ENCODE measurements at places on chromosomes 12 and 14. TPM values are rescaled to one million over a fixed set of nuclear protein-coding genes. Genes with fewer than 3 reads are reported as not detected.

GRCh38 chr12:26431211-26431610 lies 235.8 kb downstream of the SSPN start:
- no peak overlapping the region for H3K4me3 ChIP-seq
- peaks cover 4% of the 10 kb centered on the region for H3K4me1 ChIP-seq
- H3K27me3 ChIP-seq: no peaks in the 10 kb centered on the region
- H3K27ac ChIP-seq: no peak overlapping the region
- H3K36me3 ChIP-seq: no peaks in the 10 kb centered on the region
- no peak for DNase-seq

- H3K36me3 ChIP-seq: no peaks in the 10 kb centered on the region
- no peaks in the 10 kb centered on the region for H3K27me3 ChIP-seq
- no peaks in the 10 kb centered on the region for H3K4me1 ChIP-seq
- H3K4me3 ChIP-seq: no peak overlapping the region
- H3K27ac ChIP-seq: no peak overlapping the region
Measured at GRCh38 chr14:51396222-51396815, 156.3 kb downstream of the TMX1 start.

DNA sequence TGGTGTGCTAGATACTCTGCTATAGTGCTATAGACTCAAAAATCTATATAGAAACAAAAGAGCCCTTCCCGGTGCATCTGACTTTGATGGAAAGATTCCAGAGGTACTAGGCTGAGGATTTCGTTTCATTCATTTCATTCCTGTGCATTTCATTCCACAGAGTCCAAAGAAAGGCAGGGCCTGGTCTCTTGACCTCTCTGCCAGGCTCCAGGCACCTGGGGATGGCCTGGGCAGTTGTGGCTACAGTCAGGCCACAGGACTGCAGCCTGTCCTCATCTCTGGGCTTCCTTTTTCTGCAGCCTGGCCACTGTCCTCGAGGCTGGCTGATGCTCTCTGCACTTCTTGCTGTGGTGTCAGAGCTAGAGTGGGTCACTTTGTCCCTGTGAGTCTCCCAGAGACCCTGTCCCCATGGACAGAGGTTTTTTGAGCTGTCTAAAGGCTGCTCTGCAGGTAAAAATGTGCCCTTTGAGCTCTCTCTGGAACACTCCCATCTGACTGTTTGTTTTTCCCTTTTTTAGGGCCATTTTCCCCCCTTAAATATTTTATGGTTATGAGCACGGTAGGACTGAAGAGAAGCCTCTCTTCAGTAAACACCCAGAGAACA lies 3.2 kb upstream of the VDR start:
- H3K27me3 ChIP-seq: no peaks in the 10 kb centered on the region
- H3K4me3 ChIP-seq: no peak overlapping the region
- H3K36me3 ChIP-seq: no peaks in the 10 kb centered on the region
- H3K27ac ChIP-seq: no peak overlapping the region
- no peaks in the 10 kb centered on the region for H3K4me1 ChIP-seq

GRCh38 chr12:75390156-75390898 lies 562 bp upstream of the GLIPR1L2 start:
- H3K4me3 ChIP-seq: peak overlapping the region; percentile 47
- H3K27ac ChIP-seq: peak overlapping the region; percentile 89
- H3K4me1 ChIP-seq: peaks cover 7% of the 10 kb centered on the region
- no peak for DNase-seq
- H3K27me3 ChIP-seq: no peaks in the 10 kb centered on the region

Gene RND1
- total RNA-seq: 6.4 TPM

Gene GRIN2B
- total RNA-seq: not detected

Gene DNAJC22
- 42.7 TPM for total RNA-seq
